Fibroblast of skin of left biceps (primary cell): ENCODE measurements at places on chromosomes 3 and 15.

DNA sequence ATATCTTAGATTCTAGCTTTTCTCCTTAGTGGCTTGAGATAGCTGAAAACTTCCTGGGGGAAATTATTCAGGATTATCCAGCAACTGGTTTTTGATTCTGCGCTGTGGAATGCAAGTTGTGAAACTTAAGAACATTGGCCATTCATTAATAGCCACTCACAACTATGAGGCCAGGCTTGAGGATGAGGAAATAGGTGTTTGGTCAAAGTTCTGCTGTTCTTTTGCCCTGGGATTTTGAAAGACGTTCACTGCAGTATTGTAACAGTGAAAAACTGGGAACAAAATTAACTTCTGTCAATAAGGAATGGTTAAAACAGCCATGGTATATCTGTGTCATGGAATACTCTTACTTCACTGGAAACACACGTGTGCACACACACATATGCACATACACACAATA lies 44.1 kb downstream of the CTXND1 start:
- no peak for DNase-seq

- no peak for DNase-seq
These were observed 154.5 kb downstream of the FOXP1 start for GRCh38 chr3:71428841-71429596.

DNA sequence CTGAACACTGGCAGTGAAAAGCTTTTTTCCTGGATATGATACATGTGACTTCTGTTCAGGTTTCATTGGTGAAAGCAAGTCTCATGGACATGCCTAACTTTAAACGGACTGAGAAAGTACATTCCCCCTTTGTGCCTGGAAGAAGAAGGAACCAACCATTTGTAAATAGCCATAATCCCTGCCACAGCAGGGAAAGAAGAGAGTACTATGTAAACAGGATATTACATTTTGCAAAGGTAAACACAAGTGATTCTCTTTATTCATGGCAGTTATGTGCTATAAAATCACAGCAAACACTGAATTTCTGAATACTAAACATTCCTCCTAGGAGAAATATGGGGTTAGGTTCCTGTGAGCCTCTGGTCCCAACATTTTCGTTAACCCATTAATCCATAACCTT lies 46.8 kb downstream of the PRICKLE2 start:
- no peak for DNase-seq

DNA sequence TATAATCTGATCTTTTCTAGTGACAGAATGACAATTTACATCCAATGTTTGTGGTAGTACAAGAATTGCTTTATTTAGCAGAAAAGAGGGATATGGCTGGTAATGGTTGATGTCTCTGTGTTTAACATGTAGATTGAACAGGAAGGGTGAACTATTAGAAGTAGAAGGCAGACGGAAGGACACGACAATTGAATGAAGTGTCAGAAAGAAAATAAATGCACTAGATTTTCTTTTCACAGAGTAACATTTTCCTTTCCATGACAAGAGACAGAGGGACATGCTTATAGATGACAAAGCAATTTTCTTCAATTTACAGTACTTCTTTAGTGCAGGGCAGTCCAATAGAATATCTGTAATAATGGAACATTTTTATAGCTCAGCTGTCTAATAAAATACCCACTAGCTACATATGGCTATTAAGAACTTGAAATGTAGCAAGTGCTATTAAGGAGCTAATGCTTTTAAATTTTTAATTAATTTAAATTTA lies 48.9 kb upstream of the MBNL1 start:
- DNase-seq = no peak

DNA sequence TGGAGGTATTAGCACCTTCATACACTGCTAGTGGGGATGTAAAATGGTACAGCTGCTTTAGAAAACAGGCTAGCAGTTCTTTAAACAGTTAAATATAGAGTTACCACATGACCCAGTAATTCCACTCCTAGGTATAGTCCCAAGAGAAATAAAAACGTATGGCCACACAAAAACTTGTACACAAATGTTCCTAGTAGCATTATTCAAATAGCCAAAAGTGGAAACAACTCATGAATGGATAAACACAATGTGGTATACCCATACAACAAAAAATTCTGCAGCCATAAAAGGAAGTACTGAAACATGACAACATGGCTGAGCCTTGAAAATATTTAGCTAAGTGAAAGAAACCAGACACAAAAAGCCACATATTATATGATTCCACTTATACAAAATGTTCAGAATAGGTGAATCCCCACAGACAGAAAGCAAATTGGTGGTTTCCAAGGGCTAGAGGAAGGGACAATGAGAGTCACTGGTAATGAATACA lies 40.8 kb upstream of the KLF13 start:
- DNase-seq = no peak
